ENCODE measurements at places on chromosomes 16 and 17.

DNA sequence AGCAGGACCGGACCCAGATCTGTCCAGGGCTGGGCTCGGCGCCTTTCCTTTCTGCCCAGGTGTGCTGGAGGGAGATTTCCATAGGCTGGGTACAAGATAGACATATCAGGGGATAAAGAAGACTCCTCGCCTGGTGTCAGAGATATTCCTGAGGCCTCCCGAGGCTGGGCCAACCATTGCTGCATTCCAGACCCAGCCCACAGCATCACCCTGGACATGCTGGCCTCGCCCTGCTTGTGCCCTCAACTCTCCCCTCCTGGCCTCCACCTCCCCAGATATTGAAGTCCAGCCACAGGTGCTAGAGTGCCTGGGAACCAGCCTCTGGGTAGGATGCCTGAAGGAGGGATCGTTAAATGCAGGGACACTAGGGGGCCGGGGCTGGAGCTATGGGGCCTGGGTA lies 2.1 kb downstream of the CD300LG start:
- DNase-seq = no peak

GRCh38 chr16:71406724-71407123 lies 35.1 kb downstream of the TLE7 start:
- DNase-seq = no peak

- no peak for DNase-seq
Measured at GRCh38 chr16:1533443-1533951, at the start of gene TMEM204. TSS of gene TMEM204 (plus strand) at chr16:1533666. CDS start at chr16:1534276, 610 bp downstream.

- DNase-seq = no peak
Measured at GRCh38 chr16:70778901-70779309, 22.1 kb downstream of the VAC14 start.

GRCh38 chr17:12688382-12688781 lies 22.7 kb downstream of the MYOCD start:
- DNase-seq = no peak

- DNase-seq = peak; percentile 25
Measured at GRCh38 chr17:66200685-66201092, 8.8 kb upstream of the CEP112 start.
